ENCODE measurements at places on chromosomes 4 and X.

GRCh38 chr4:118085700-118086099, 51.4 kb downstream of the NDST3 start:
- no peak for DNase-seq

GRCh38 chr4:87938746-87939145, 36.8 kb upstream of the SPP1 start:
- no peak for DNase-seq

GRCh38 chr4:184292465-184292867, 74.8 kb upstream of the ENPP6 start:
- no peak for DNase-seq

GRCh38 chr4:169269916-169270809, 593 bp downstream of the SH3RF1 start:
- no peak for DNase-seq

DNA sequence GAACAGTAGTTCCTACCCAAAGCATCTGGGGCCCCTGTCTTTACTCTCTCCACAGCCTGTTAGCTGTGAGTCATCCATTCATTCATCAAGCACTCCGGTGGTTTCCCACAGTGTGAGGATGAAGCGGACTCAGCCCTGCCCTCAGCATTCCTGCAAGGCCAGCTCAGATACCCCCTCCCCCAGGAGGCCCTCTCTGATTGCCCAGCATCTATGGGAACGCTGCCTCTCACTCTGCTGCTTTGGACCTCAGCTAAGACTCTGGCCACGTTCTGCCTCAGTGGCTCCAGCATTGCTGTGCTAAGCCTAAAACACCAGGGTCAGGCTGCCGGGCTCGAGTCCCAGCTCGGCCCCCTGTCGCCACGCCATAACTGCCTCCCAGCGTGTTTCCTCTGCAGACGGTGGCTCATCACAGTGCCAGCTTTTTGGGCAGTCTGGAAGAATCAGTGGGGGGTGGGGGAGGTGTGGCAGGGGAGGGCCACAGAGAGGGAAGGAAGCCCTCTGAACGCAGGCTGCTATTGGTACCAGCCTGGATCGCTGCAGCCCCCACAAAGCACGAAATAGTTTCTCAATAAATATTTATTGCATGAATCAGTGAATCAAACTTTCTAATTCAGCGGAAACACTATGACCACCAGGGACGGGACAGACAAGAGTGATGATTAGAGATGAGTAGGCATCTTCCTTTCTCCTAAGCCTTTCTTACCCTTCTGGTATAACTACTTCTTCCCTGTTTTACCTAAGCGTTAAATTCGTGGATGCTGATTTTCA, 74.4 kb downstream of the SORCS2 start:
- DNase-seq = no peak

DNA sequence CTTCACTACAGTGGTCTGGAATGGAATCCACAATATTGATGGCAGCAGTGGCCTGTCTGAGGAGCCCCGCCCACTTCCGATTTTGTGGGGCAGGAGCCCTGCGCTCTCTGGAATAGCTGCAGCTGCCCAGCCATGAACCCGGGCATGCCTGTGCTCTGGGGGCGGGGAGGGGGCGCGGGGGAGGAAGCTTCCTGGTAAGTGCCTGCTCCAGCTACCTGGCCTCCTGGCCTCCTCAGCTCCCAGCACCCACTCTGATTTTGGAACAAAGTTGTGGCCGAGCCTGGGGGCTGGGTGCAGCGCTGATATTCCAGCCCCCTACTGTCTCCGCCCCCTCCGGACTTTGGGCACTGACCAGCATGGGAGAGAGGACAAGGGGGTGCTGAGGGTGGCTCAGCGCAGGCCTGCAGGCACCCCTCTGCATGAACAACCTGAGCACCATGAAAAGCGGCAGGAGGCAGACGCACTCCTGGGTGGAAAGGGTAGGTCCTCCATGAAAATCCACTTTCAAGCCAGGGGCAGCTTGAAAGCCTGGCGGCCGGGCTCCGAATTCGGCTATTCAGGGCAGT, 972.7 kb upstream of the AGA start:
- no peak for DNase-seq

DNA sequence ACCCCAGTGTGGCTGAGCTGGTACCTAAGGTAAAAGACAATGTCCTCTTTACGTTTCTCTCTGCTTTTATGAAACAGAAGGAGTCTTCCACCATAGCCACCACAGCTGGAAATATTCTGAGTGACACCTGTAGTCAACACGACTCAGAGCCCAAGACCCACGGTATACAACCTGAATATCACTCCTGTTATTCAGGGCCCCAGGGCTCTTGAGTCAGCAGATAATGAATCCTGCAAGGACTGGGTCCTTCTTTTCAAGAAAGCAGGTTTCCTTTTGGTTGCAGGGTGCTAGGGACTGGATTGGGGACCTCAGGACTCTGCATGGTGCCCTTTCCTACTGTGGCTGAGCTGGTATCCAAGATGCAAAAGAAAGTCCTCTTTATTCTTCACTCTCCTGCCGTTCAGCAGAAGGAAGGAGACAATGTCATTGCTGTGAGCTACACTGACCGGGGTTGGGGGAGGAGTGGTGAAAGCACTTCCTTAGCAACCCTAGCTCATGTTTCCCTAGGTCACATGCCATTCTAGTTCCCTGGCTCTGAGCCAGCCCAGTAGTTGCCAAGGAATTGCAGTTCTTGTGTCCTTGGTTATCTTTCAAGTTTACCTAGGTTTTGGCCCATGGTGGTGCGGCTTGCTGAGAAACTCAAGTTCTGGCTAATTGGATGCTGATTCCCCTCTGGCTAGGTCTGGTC, 23.7 kb upstream of the UNC5C start:
- DNase-seq = no peak

DNA sequence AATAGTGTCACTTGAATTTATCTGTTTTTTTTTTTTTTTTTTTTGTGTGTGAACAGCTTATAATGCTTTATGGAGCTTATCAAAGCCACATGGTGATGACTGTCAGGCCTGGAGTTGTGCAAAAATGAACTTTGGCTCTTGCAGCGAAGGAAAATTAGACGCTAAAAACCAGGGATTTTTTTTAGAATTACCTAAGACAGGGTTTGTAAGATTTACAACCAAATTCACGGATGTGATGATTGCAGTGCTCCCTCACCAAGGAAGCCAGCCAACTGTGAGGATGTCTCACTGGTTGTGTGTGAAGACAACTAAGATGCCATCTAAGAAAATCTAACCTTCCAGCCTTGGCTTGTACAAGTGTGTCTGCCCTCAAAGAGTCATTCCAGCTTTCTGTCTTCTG, 127.1 kb upstream of the SLC4A4 start:
- no peak for DNase-seq

GRCh38 chrX:133849676-133850075, 135.7 kb downstream of the GPC3 start:
- no peak for DNase-seq

DNA sequence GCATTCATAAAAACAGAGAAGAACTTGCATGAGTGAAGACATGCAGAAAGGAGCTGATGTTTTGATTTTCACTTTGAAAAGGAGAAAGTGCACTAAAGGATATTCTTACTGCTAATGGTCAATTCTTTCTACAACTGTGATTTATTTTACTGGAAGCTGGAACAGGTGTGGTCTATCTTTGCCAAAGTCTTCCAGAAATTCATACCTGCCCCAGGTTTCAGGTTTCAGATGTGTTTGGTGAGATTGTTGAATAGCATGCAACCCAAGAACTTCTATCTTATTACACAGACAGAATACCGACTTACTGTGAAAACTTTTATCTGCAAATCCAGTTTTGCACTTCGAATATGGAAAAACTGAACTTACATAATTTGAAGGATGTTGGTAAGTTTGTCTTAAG, 388.3 kb downstream of the PDGFC start:
- DNase-seq = no peak

GRCh38 chrX:18286322-18286831, 65.7 kb upstream of the BEND2 start:
- DNase-seq = no peak

DNA sequence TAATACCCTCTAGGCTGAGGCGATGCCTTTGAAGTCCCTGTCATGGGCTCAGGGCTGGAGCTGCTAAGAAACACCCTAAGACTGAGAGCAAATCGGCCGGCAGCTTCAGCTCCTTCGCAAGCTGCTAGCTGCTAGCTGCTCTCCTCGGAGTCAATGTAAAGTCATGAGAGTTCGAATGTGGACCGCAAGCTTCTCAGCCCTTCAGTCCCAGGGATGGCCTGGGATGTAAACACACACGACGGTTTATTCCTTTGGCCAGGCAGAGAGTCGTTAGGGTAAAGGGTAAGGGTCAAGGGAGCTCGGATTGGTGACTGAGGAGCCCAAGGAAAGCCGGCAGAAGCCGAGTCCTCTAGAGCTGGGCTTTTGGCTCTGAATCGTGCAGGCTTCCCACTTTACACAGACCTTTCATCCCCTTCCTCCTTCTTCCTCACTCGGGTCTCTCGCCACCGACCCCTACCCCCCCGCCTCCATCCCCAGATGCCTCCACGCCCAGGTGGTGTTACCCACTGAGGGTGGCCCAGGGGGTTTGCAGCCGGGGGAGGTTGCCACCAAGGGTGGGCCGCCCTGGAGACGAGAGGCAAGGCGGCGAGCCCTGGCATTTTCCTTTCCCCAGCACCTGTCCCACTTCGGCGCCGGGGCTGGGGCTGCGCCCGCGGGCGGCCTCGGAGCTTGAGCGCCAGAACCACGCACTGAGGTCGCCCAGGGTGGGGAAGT, 3.1 kb upstream of the BCORL1 start:
- no peak for DNase-seq

- no peak for DNase-seq
Observed at GRCh38 chr4:41748571-41749475, at the start of gene PHOX2B. TSS of gene PHOX2B (minus strand) at chr4:41748725. CDS start at chr4:41748610, 115 bp downstream.

DNA sequence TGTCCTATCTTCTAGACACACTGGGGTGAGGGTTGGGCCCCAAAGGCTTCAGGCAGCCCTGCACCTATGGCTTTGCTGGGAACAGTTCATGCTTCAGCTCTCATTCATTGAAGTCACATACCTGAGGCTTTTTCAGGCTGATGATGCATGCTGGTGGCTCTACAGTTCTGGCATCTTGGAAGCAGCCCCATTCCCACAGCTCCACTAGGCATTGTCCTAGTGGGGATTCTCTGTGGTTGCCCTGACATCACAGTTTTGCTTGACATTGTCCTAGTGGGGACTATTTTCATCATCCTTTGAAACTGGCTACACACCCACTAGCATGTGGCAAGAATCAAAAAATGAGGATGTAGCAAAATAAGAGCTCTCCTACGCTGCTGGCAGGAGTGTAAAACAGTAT, 37.7 kb upstream of the C4orf17 start:
- DNase-seq = no peak

DNA sequence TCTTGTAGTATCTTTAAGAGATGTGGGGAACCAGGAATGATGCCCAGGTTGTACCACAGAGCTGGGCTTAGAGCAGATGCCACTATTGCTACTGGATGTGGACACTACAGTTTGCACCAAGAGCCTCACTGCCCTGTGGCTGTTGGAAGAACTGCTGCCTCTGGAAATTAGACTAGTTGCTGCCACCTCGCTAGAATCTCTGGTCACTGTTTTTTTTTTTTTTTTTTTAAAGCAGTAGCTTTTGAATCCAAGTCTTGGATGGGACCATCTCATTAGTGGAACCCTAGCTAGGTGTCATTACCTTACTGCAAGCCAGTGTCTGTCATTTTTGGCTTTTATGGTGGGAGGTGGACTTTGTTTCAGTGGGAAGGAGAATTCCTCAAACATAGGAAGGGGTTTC, 105.5 kb downstream of the ARHGAP10 start:
- no peak for DNase-seq

- DNase-seq = no peak
Observed at GRCh38 chr4:15412461-15412860, 15.4 kb upstream of the C1QTNF7 start.

GRCh38 chrX:19673375-19674040, 158.2 kb upstream of the MAP3K15 start:
- peak; percentile 0 for DNase-seq

DNA sequence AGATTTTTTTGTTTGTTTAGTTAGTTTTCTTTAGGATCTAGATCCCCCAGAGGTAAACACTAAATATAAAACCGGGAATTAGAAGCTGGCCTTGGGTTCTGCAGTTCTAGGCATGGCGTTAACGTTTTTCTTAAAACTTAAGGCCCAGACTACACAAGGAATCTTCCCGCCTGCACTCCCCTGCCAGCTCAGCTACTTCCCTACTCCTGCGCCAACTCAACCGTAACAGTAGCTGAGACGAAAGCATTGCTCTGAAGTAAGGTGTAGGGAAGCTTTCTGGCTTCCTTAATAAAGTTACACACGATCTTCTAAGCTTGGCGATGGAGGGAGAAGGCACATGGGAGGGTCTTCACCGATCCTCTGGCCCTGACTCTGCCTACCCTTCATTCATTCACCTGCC, 37.1 kb downstream of the CPE start:
- DNase-seq = no peak

GRCh38 chr4:158850800-158851644, 82.2 kb downstream of the FNIP2 start:
- DNase-seq = peak; percentile 7

- no peak for DNase-seq
Observed at GRCh38 chr4:4752576-4753401, 106.7 kb upstream of the MSX1 start.

GRCh38 chr4:169861593-169861992, 103.8 kb upstream of the HPF1 start:
- no peak for DNase-seq

DNA sequence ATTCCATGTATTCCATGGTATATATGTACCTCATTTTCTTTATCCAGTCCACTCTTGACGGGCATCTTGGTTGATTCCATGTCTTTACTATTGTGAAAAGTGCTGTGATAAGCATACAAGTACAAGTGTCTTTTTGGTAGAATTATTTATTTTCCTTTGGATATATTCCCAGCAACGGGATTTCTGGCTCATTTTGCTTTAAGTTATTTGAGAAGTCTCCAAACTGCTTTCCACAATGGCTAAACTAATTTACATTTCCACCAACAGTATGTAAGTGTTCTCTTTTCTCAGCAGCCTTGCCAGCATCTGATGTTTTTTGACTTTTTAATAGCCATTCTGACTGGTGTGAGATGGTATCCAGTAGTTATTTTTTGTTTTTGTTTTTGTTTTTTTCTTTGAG, 17.6 kb upstream of the FAT4 start:
- no peak for DNase-seq

- no peak for DNase-seq
Observed at GRCh38 chr4:173794662-173795061, 264.6 kb upstream of the HAND2 start.

Measured in NCI-H1694 treated with DMSO at 0.1 percent for 48 hours (cell line).